ENCODE measurements at places on chromosomes 13 and 19.

DNA sequence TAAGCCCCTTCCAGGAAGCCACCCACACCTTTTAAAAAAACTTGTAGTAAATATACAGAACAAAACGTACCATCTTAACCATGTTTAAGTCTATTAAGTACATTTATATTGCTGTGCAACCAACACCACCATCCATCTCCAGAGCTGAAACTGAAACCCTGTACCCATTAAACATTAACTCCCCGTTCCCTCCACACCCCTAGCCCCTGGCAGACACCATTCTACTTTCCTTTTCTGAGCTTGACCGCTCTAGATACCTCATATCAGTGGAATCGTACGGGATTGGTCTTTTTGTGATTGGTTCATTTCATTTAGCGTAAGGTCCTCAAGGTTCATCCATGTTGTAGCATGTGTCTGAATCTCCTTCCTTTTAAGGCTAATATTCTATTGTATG is 13.0 kb upstream of the SPATA13 start:
- no peak for DNase-seq

DNA sequence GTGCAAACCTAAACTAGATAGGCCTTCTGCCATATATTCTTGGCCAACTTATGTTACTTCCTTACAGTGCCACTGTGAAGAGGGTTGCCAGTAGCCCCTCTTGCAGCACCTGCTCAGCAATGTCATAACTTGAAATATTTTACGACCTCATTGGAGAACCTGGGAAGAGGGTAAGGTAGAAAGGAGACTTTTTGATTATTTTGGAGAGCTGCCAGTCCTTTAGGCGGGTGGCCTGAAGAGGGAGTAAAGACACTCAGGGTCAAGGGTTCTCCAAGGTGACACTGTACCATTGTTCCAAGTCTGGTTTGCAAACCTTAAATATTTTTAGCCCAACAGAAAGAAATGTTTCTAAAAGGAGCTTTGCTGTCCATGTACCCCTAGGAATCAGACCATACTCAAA is 118.3 kb downstream of the FLT1 start:
- no peak for DNase-seq

DNA sequence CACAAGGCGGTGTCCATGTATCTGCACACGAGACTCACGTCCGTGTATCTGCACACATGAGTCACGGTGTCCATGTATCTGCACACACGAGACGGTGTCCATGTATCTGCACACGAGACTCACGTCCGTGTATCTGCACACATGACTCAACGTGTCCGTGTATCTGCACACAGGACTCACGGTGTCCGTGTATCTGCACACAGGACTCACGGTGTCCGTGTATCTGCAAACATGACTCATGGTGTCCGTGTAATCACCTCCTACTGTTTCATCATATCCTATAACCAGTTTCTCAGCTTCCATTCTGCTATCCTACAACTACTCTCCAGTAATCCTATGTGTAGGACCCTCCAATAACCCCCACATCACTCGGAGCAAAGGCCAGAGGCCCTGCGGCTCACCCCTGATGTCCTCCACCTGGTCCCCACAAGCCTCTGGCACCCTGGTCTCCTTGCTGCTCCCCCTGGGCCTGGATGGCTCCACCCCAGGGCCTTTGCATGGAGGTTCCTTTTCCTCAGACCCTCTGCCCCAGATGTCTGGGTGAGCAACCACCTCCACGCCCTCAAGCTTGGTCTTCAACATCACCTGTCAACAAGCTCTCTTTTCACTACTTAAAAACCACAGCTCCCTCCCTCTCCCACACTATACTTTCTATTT is 2.5 kb upstream of the TMEM255B start:
- no peak for DNase-seq

GRCh38 chr13:53124623-53125022 is 96.0 kb downstream of the OLFM4 start:
- DNase-seq = no peak

DNA sequence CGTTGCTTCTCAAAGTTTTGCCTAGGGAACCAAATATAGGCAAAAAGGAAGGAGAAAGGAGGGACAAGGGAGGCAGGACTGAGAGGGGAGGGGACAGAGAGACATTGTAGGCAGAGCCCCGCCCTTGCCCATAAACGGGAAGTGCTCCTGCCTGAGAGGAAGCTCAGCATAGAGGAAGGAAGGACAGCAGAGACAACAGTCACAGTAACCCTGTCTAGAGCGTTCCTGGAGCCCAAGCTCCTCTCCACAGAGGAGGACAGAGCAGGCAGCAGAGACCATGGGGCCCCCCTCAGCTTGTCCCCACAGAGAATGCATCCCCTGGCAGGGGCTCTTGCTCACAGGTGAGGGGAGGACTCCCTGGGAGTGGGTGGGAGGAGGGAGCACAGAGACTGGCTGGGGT is at the start of gene CEACAM21:
Gene CEACAM21, plus strand, starts transcription at position 169 of the 400 bp plus-strand sequence. Its CDS starts 109 bp downstream, at position 278.
- DNase-seq = no peak

DNA sequence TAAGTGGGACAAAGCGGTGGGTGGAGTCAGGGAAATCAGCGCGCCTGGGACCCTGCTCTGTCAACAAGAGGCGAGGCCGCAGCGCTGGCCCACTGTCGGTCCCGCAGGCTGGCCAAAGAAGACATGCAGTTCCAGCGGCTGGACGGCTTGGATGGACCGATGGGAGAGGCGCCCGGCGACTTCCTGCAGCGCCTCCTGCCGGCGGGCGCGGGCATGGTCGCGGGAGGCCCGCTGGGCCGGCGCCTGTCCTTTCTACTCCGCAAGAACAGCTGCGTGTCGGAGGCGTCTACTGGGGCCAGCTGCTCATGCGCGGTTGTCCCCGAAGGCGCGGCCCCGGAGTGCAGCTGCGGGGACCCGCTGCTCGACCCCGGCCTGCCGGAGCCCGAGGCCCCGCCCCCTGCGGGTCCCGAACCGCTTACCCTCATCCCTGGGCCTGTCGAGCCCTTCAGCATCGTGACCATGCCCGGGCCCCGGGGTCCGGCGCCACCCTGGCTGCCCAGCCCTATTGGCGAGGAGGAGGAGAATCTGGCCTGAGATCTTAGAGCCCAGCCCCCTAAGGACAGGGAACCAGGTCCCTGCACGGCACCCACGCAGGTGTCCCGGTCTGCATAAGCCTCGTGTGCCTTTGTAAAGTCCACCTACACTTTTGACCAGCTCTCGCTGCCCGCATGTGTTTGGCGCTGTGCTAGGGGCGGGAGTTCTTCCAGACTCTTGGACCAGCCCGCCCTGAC is 6.1 kb downstream of the BEST2 start:
- DNase-seq = peak; percentile 87

DNA sequence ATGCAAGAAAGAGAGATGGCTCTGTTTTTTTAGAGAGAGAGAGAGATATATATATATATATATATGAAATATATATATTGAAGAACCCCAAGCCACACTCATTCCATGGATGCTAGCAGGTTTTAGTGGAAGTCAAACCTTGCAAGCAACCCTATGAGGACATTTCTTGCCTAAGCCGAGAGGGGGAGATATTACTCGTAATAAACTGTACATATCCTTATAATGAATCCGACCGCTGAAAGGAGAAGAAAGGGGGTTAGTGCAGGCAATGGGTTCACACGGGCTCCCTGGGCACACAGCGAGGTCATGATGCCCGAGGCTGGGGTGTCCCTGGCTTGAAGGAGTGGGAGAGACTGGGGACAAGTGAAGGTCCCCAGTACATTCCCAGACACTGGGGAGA is 78.3 kb downstream of the IER2 start:
- DNase-seq = no peak

DNA sequence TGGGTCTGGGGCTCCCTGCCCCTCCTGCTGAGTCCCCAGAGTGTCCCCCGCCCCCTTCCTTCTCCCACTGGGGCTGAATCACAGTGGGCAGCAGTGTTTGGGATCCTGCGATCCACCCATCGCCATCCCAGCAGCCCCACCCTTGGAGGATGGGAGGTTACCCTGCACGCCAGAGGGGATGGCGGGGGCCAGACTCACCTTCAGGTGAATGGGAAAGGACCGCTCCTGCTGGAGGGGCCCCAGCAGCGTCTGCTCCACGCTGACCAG is 569 bp downstream of the DLEU7 start:
- no peak for DNase-seq

- no peak for DNase-seq
Observed at GRCh38 chr13:44759384-44760360, 183.5 kb upstream of the TSC22D1 start.

- no peak for DNase-seq
Observed at GRCh38 chr19:46124638-46125115, at the start of gene IGFL3. Gene IGFL3 (minus strand): TSS chr19:46124688. CDS start chr19:46124649, 39 bp downstream.

GRCh38 chr13:72530471-72530870 is 197.0 kb downstream of the MZT1 start:
- no peak for DNase-seq

DNA sequence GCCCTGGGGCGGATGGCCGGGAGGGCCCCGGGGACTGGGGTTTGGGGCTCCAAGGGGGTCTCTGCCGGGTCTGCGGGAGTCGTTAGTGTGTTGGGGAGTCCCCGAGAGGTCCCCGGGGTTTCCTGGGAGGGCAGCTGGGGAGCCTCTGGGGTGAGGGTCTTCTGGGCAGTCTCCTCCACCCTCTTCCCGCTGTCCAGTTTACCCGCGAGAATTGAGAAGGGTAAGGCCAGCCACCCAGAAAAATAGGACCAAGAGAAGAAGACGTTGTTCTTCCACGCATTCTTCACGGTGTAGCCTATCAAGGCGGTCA is 1.0 kb upstream of the ETFB start:
- DNase-seq = no peak

DNA sequence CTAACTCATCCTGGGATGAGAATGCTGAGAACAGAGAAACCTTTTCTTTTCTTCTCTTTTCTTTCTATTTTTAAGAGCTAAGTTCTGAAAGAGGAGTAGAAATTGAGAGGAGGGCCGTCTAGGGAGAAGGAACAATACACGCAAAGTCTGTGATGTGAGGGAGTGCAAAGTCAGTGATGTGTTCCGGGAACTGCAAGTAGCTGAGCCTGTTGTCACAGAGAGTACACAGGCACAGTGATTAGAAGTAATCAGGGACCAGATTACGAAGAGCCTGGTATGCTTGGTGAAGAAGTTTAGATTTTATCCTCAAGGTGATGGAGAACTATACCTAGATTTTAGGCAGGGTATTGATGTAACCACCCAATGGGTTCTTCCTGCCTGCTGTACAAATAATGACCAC is 32.0 kb upstream of the CXCL17 start:
- no peak for DNase-seq

- DNase-seq = no peak
Observed at GRCh38 chr19:19602713-19603324, 15.7 kb downstream of the PBX4 start.

GRCh38 chr19:8167985-8168384 is 18.6 kb upstream of the FBN3 start:
- DNase-seq = no peak

DNA sequence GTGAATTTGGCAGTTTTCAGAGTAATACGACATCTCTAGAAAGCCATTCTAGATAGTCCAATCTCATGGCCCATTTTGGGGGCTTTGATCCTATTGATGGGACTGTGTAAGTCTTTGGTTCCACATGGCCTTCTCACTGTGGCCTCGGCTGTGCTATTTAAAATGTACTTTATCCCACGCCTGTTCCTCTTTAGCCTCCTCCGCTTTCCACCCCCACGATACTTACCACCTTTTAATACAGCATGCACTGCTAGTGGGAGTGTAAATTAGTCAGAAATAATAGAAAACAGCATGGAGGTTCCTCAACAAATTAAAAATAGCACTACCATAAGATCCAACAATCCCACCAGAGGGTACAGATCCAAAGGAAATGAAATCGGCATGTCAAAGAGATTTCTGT is 28.3 kb upstream of the CEBPG start:
- no peak for DNase-seq

DNA sequence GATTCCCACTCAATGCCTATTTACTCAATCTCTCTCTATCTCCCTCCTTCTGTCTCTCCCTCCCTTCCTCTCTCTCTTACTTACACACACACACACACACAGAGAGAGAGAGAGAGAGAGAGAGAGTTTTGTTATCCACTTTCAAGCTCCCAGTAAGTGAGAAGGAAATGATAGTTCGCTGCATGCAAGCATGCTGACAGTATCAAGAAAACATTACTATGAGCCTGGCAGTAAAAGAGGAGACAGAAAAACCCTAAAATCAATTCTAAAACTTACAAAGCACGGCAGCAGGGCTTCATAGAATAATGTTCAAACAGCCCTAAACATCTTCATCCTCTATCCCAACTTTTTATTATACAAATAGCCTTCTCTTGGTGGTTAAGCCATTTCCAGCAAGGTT is 171.9 kb downstream of the FOXO1 start:
- DNase-seq = no peak

GRCh38 chr13:39982745-39983144 is 327.3 kb downstream of the COG6 start:
- no peak for DNase-seq

DNA sequence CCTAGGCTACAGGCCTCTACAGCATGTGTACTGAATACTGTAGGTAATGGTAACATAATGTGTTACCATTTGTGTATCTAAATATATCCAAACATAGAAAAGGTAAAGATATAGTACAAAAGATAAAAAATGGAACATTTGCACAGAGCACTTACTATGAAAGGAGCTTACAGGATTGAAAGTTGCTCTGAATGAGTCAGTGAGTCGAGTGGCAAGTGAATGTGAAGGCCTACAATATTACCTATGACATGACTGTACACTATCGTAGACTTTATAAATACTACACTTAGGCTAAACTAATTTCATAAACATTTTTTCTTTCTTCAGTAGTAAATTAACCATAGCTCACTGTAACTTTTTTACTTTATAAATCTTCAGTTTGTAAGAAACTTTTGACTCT is 35.1 kb downstream of the LPAR6 start:
- DNase-seq = no peak

GRCh38 chr19:5041168-5041912 is 72.4 kb downstream of the KDM4B start:
- DNase-seq = no peak

- DNase-seq = no peak
Observed at GRCh38 chr19:8468761-8469373, 24.1 kb downstream of the HNRNPM start.

- DNase-seq = no peak
Observed at GRCh38 chr13:38752686-38753085, 65.8 kb downstream of the FREM2 start.

DNA sequence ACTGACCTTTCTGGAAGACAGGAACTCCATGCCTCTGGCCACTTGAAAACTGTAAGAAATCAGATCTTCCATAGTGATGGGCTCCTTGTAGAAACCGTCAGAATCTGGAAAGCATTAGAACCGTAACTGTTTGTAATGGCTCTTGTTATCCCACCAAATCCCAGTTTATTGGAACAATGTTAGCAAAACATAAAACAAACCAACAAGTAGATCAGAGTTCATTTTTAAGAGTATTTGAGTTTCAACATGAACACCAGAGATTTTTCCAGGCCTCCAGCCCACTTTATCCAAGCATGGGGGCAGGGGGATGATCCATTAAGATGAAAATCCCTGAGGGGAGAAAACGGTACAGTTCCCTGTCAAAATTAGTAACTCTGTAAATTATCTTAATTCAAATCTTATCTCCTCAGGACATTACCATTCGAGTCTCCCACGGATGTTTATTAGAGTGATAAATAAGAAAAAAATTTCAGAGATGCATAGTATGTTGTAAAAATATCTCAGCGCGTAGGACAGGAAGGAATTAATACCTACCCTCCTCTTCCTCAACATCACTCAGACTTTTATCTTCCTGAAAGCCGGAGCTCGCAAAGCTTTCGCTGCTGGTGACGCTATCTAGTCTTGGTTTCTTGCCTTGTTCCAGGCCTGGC is 172.5 kb downstream of the FLT1 start:
- DNase-seq = no peak

All from neural crest cell (in vitro differentiated cells).